H1 (cell line): ENCODE measurements at places on chromosomes 2 and 18. TPM values are rescaled to one million over a fixed set of nuclear protein-coding genes. Genes with fewer than 3 reads are reported as not detected.

GRCh38 chr2:59585655-59586054 lies 967.8 kb downstream of the BCL11A start:
- H3K27me3 ChIP-seq = no peaks in the 10 kb centered on the region
- no peaks in the 10 kb centered on the region for H3K36me3 ChIP-seq
- H3K4me3 ChIP-seq = no peak overlapping the region
- DNase-seq = no peak

Gene REG3G
- total RNA-seq = not detected in 2 replicates

DNA sequence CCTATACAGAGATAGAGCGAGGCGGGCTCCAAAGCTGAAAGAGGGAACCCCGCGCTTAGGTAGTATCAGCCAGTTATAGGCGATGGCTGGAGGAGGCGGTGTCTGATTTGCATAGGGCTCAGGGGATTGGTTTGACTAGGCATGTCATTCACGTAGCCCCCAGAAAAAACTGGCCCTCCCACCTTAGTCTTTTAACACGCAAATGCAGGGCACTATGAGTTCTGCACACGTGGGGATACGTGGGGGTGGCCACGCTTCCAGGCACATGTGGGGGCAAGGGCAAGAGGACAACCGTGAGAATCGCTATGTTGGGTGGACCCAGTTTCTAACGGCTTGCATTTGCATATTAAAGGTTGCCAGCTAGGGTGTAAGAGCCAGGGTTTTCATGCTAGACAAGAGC lies 56.7 kb upstream of the MSTN start:
- H3K36me3 ChIP-seq = no peaks in the 10 kb centered on the region
- no peak overlapping the region for H3K27ac ChIP-seq
- H3K4me1 ChIP-seq = peaks cover 9% of the 10 kb centered on the region; the same call in 1 of the 2 replicates

DNA sequence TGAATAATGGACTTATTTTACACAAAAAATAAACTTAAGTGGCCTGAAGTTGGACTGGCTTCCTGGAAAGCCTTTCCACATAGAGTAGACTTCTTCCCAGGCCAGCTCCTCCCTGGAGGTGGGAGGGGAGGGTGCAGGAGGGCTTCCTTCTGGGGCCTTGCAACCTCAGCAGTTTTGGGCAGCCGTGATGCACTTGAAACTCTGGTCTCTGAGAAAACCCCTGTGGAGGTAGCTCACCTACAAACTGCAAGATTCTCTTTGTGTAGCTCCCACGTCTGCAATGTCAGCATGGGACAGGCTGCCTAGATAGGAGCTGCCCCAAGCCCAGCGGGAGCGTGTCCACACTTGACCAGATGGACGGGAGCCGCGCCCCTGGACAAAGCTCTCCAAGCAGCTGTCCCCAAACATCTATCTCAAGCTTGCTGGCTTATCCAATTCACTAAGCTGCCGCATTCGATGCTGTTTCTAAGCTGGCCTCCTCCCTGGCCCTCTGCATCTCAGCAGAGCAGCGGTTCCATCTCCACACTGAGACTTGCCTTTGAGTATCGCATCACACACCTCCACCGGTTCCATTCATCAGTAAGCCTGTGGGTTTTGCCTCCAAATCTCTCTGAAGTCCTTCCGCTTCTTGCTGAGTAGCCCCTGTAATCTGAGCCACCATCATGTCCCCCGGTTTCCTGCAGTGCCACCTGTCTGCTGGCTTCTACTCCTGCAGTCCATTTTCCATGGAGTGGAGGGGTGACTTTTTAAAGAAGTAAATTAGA lies 1.6 kb upstream of the LPIN1 start:
- DNase-seq = no peak
- H3K4me1 ChIP-seq = peaks cover 6% of the 10 kb centered on the region
- no peaks in the 10 kb centered on the region for H3K36me3 ChIP-seq
- no peaks in the 10 kb centered on the region for H3K27me3 ChIP-seq
- no peak overlapping the region for H3K27ac ChIP-seq

GRCh38 chr2:121329786-121330185 lies 44.8 kb upstream of the TFCP2L1 start:
- no peak for DNase-seq
- no peaks in the 10 kb centered on the region for H3K4me1 ChIP-seq
- no peak overlapping the region for H3K27ac ChIP-seq
- no peaks in the 10 kb centered on the region for H3K36me3 ChIP-seq
- no peak overlapping the region for H3K4me3 ChIP-seq

Gene TTR
- not detected in 2 replicates for total RNA-seq
